EL (cell line): ENCODE measurements at places on chromosomes 1 and 21.

DNA sequence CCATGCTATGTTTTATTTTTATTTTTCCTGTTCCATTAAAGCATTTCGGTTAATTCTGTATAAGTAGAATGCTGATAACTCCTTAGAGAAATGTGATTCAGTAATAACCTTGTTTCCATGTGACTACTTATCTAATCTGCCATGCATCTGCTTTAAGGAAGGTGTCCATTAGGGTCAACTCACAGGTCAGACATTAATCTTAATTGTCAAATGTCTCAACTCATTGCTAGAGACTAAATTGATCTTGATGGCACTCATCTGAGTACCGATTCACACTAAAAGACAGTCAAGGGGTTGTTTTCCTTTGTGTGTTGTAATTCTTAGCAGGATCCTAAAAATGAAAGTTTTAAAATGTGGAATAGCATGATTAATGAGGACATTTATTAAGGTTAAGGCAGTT, 41.8 kb downstream of the ITSN1 start:
- DNase-seq = no peak

DNA sequence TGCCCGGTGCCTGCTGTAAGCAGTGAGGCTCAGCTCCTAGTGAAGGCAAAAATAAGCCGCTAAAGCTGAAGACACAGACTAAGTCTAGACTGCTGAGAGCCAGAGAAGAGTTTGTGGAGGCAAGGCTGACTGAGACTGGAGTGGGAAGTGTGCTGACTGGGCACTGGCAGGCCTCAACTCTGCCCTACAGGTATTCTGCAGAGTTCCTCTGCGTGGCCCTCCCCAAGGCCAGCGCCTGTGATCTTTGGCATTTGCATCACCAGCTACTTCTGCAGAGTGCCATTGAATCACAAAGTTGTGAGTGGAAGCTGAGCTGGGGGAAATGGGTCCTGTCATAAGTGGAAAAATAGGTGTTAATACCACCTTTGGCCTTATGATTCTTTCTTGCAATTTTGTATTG, 905.7 kb downstream of the PLA2G4A start:
- DNase-seq = no peak

DNA sequence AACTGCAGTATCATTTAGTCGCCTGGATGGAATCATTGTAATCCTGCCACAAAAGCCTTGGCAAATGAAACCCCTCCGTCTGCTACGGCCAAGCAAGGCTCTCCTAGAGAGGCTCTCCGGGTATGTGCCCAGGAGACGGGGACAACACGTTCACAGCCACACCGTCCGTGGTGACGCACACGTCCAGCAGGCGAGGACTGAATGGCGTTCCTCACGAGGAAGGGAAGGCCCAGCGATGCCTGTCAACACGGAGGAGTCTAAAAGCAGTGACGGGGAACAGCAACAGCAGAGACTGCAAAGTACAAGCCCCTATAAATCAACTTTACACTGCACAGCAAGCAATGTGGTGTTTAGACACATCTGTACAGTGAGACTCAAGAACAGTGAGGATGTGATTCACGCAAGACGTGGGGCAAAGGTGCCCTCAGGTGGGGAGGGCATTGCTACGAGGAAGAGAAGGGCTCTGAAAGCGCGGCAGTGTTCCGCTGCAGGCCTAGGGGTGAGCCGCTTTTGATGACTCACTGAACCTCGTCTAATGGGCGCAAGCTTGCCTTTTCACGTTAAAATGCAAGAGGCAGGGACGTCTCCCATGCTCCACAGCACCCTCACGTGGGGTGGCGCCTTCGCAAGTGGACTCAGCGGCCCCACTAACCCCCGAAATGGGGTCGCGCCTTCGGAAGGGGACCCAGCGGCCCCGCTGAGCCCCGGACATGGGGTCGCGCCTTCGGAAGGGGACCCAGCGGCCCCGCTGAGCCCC, 6.8 kb downstream of the WRAP73 start:
- DNase-seq = no peak

- peak; percentile 31 for DNase-seq
These were observed 925 bp upstream of the ARHGEF10L start for GRCh38 chr1:17538428-17539117.

DNA sequence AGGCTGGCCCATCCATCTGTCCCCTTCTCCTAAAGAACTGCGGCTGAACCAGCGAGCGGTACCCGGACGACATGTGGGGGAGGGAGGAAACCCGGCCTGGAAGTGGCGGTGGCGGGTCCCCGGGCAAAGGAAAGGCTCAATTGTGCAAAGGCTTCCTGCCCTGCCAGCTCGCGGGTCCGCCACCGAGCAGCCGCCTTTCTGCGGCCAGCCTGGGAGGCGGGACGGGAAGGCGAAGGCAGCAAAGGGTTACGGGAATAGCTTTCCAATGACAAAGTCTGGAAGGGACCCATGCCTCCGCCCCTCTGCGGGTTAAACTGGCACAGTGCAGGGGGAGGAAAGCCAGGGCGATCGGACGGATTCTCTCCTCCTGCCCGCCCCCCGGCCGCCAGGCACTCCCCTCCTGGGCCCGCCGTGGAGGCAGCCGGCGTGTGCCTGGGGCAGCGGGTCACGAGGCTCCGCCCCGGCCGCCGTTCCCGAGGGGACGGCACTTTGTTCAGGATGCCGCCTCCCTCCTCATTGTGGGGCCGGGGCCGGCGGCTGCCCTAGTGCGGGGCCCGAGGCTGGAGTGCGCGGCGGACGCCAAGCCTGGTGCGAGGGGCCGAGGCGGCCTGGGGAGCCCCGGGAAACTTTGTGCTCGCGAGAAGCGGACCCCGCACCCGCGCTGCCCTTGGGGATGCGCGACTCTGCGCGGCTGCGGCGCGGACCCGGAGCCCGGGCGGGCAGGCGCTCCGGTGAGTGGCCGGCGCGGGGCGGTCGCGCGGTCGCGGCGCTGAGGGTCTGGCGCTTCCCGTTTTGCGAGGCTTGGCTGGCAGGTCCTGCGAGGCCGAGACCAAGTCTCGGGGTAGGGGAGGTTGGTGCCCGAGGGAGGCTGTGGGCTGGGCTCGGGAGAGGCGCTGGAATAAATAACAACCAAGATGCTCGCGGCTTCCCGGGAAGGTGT, at the start of gene NAV1:
Gene NAV1 (plus strand): TSS at position 516 of the 940 bp plus-strand sequence. CDS start 83,758 bp downstream, outside the sequence.
- DNase-seq = peak; percentile 97
